ENCODE measurements at places on chromosomes 1 and 21.

DNA sequence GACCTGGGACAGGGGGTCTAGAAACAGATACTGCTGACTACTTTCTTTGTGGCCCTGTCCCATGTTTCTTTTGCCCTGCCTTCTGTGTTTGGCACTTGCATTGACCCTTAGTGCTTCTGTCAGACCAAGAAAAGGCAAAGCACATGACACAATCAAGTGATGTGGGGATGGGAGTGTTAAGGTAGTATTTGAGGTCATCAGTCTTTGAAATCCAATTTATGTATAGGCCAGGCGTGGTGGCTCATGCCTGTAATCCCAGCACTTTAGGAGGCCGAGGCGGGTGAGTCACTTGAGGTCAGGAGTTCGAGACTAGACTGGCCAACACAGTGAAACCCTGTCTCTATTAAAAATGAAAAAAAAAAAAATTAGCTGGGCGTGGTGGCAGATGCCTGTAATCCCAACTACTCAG lies 26.0 kb downstream of the SERBP1 start:
- DNase-seq, result no peak

DNA sequence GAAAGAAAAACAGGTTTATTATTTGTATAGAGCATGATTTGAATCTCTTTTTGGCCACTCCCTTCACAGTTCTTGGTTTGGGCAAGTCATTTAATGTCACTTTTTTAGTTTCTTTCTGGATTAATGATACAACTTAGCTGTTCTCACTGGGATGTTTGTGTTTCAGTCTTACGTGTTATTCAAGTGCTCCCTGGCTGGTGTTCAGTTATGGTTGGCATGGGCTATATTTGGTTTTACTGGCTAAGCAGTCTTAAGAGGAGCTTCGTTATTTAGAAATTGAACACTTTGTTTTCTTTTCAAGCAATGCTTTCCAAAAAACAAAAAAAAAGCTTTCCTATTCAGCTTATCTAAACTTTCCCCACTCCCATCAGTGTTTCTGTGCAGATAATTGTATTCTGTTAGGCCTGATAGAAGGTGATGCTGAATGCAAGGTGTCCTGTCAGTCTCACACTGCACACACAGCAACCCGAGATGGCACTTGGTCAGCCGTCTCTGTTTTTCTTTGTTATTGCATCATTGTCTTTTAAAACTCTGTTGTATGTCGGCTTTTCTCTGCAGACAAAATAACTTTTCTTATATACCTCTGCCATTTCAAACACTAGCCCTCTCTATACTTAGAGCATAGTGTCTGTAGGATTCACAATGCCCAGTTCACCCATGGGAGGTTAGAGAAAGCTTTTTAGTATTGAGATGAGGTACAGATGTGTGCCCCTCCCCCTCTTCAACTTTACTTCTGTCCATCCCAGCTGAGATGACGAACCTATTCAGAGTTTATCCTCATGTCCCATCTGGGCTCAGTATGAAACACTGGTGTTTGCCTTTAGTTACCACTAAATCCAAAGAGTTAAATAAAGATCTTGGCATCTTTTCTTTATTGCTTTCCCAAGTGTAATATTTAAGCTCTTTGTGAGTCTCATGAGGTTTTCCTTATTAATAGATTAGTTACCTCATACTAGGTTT lies 80.2 kb downstream of the VPS13D start:
- DNase-seq, result no peak

- no peak for DNase-seq
These were observed 14.0 kb upstream of the CD247 start for GRCh38 chr1:167532375-167532774.

GRCh38 chr1:180849031-180849775 lies 63.5 kb upstream of the KIAA1614 start:
- peak; percentile 61 for DNase-seq

DNA sequence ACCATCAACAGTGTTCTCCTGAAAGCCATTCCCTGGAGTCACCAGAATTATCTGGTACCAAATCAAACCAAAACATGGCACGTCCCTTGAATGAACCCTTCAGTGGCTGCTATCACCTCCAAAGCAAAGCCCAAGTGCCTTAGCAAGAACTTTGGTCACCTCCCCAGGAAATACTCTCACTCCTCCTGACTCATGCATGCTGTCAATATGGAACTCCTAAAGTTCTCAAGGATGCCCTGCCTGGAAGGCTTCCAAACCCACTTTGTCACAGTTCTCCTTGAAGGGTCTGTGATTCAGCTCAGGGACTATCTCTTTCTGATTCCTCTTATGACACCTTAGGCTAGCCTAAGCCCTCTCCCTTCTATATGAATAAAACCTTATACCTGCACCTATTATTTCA lies 146.1 kb upstream of the RUNX1 start:
- no peak for DNase-seq

- no peak for DNase-seq
These were observed 24.6 kb downstream of the RNF187 start for GRCh38 chr1:228511546-228512445.

- DNase-seq, result no peak
These were observed 78.0 kb downstream of the PDE9A start for GRCh38 chr21:42731264-42732032.

DNA sequence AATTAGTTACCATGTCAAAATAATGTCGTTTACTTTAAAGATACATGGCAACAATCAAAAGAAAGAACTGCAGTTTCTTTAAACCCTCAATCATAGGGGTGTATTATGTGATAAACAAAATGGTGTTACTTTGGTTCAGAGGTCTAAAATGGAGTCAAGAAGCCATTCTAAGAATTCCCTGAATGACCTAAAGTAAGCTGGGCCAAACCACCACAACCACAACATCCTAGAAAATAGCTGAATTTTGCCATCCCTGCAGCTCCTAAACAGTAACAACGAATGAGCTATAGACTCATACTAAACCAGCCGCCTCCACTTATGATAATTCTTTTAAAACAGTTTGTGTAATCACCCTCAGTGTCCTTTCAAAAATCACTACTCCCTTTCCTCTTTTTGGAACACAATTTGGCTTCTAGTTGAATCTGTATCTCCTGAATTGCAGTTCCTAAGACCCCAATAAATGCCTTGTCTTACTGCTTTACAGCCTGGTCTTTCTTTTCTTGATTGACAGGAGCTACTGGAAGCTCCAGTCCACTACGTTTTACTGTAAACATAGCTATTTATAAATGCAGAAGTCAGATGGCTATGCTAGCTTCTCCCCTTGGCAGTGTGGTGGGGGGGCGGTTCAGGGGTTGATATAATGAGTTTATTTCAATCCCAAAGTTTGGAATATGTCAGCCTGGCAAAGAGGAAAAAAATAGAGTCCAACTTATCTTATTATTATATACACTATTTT lies 84.3 kb downstream of the PLPPR4 start:
- no peak for DNase-seq

- no peak for DNase-seq
These were observed 2.3 kb upstream of the OR2C3 start for GRCh38 chr1:247538561-247538960.

DNA sequence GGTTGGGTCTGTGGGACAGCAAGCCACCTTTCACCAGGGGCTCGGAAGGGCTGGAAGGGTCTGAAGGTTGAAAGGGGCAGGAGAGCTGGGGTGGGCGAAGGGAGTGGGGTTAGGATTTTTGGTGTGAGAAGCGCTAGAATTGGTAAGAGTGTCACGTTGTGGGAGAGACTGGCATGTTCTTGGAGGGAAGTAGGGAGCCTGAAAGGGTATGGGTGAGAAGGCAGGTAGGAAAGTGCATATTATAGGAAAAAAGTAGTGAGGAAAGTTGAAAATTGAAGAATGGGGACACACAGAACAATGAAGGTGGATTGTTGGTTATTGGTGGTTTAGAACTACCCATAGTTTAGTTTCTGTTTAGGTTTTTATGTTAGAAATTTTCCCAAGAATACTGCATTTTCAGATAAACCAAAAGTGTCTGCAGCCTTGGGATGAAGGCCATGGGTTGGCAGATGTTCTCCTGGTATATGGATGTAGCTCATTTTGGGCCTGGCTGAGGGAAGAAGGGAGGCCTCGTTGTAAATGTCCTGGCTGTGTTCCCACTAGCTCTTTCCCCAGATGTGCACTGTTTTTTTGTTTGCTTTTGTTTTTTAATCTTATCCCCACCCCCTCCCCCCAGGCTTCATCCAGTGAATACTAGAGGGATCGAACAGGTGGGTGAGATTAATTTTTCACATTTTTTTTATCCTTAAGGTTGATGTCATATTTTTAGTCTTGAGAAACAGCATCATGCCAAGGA lies 1.2 kb downstream of the LRRC42 start:
- DNase-seq, result no peak

DNA sequence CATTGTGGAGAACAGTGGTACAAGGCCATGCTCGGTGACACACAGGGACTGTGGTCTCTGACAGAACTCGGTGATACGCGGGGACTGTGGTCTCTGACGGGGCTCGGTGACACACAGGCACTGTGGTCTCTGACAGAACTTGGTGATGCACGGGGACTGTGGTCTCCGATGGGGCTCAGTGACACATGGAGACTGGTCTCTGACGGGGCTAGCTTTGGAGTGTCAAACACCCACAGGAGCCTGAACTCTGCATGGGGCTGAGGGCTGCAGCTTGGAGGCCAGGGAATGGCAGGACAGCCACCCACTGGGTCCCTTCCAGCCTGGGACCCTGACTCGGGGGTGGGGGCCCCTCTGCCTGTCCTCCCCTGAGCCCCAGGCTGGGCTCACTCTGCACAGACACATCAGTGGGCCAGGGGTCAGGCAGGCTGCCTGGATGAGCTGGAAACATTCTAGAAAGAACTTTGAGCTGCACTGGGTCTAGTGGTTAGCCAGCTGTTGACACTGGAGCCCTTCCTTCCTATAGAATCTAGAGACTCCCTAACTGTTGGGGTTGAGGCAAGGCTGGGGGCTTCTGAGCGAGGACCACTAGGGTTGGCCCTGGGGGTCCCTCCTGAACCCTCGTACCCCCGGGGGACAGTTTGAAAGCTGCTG lies 49.8 kb downstream of the DISP3 start:
- no peak for DNase-seq

GRCh38 chr1:27154469-27154990 lies 395 bp downstream of the SLC9A1 start:
- DNase-seq, result no peak

- DNase-seq, result no peak
These were observed 63.8 kb downstream of the RYR2 start for GRCh38 chr1:237105826-237106225.

DNA sequence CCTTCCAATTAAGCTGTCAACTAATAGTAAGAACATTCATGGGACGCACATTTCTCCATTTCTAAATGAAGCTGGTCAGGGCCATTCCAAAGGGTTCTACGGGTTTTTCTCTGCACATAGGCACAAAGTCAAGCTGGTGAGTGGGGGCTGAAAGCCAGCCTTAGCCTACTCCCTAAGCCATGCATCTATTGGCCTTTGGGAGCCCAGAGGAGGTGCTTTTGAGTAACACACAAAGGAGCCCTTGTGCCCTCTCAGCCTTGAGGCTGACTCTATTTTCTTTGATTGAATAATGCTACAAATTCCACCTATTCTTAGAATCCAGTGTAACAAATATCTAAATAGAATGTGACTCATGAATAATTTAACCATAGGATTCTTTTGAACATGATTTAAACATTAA lies 73.6 kb downstream of the RGS13 start:
- no peak for DNase-seq

DNA sequence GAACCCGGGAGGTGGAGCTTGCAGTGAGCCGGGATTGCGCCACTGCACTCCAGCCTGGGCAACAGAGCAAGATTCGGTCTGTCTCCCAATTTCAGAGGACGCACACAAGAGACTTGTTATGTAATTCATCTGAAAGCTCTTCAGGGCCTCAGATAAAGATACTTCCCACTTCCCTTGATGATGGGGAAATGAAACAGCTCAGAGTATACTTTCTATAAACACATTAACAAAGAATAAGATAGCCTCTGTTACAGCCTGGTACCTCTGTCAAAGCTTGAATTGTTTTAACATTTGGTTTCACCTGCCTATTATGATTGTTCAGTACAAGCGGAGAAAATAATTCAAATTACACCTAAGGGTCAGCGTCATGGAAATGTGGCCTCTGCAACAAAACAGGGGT lies 622.9 kb upstream of the ADGRL4 start:
- no peak for DNase-seq

DNA sequence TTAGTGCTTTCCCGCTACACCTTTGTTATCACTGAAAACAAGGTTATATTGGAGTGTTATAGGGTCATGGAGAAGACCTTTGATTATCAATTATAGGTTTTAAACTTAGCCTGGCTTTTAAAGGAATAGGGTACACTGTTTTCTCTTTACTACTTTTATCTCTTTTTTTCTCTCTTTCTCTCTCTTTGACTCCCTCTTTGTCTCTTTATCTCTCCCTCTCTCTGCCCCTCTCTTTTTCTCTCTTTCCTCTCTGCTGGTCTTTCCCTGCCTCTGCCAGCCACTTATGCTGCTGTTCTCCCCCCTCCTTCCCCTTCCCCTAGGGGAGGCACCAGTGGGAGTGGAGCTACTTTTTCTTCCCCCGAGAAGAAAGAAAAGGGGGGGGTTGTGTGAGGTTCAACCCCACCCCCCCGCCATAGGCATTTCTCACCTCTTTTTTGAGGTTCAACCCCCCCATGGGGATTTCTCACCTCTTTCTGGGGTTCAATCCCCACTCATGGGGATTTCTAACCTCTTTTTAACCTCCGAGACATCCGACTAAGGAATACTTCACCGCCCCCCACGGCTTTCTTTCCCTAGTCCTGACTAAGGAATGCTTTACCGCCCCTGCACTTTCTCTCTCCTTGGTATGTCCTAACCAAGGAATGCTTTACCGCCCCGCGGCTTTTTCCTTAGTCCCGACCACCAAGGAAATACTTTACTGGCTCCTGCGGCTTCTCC lies 17.2 kb upstream of the ZBTB8B start:
- DNase-seq, result no peak

- DNase-seq, result no peak
These were observed 268.5 kb downstream of the PTPRU start for GRCh38 chr1:29504709-29505410.

- no peak for DNase-seq
These were observed 3.9 kb upstream of the STIL start for GRCh38 chr1:47317841-47318240.

DNA sequence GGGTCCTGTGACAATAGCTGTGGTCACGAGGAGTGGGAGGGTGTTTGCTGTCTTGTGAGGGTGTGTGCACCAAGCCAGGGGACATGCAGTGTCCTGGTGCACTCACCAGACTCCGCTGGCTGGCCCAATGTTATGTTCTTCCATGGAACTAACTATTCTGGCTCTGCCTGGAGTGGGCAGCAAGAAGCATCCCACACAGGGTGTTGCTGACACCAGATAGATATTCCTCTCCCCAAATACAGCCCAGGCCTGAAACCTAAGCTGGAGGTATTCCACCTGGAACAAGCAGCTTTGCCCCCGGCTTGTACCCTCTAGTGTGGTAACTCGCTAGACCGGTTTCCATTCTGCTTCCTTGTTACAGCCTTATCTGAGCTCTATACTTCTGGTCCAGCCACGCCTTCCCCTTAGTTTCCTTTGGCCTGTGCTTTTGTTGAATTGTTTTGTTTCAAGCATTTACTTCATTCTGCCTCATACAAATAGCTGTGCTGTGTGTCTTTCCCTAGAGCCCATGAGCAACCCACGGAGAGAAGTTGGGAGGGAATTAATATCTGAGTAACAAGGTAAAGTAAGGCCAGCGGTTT lies 14.7 kb upstream of the LY9 start:
- no peak for DNase-seq

All from GM12865 (cell line).